ENCODE measurements at places on chromosomes 4 and X.

GRCh38 chr4:53714236-53715140, 123.2 kb upstream of the LNX1 start:
- DNase-seq = no peak

- no peak for DNase-seq
Observed at GRCh38 chrX:11451151-11451550, 157.9 kb downstream of the AMELX start.

DNA sequence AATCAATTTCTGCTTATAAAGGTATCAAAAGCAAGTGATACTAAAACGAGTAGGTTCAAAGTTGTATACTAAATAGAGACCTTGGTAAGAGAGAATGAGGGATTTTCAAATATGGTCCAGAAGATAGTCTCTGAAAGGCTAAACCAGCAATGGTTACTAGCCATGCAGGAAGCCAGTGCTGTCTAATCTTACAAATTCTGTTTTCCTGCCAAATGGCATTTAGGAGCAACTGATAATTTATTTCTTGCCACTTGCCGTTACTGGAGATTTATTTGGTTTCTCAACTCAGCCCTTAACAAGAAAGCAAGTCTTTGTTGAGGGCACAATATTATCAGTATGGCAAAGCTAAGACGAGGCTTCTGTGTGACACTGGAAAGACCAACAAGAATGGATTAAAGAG, 47.2 kb downstream of the MAP7D3 start:
- DNase-seq = no peak

DNA sequence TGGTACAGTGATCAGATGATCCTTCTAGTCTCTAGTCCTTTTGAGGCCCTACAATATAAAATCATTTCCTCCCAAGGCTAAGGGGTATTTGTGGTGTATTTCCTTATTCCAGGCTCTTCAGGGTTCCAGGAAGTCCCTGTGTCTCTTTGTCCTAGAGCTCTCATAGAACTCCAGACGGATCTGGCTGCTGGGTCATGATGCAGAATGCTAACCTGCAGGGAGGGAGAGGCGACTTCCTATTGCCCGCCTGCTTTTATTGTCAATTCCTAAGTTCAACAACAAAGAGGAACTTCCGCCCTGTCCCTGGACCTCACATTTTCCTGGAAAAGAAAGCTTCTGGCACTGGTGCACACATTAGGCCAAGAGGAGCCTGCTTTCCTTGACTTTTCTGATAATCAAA, 45.9 kb upstream of the ZNF827 start:
- no peak for DNase-seq

GRCh38 chrX:63889001-63889400, 104.0 kb upstream of the ARHGEF9 start:
- no peak for DNase-seq

- DNase-seq = no peak
Observed at GRCh38 chrX:111823128-111823527, 52.9 kb upstream of the TRPC5OS start.

GRCh38 chr4:47213539-47213938, 182.2 kb downstream of the GABRB1 start:
- peak; percentile 62 for DNase-seq

GRCh38 chr4:129278868-129279267, 182.9 kb downstream of the C4orf33 start:
- DNase-seq = no peak

- no peak for DNase-seq
Observed at GRCh38 chrX:28888416-28888815, 301.2 kb downstream of the IL1RAPL1 start.

- DNase-seq = peak; percentile 33
Observed at GRCh38 chrX:103423955-103424638, 47.8 kb downstream of the BEX3 start.

DNA sequence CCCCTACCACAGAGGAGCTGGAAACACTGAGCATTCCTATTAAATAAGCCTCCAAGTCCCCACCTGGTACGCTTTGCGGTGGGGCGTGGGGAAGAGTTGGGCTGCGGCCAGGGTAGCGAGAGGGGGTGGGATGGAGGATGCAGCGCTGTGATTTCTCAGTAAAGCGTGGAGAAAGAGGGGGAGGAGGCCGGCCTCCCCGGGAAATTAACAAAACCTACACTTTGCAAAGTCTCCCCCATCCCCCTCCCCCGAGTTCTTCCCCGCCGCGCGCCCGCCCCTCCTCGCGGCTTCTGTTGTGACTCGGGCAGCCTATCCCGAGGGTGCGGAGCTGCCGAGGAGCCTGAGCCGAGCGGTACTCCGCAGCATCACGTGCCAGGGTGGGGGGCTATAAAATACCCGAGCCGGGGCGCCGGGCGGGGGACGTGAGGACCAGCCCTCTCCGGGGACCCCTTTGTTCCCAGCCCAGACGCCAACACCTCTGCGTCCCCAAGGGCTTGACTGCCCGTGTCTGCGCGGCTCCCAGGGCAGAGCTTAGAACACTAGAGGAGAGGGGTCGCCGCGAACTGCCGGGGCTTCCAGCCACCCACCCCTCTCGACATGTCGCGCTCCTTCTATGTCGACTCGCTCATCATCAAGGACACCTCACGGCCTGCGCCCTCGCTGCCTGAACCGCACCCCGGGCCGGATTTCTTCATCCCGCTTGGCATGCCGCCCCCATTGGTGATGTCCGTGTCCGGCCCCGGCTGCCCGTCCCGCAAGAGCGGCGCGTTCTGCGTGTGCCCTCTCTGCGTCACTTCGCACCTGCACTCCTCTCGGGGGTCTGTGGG, at the start of gene GSX2:
GSX2 (plus strand) TSS at position 416 of the 827 bp plus-strand sequence; CDS start at position 598, 182 bp downstream.
- DNase-seq = no peak

DNA sequence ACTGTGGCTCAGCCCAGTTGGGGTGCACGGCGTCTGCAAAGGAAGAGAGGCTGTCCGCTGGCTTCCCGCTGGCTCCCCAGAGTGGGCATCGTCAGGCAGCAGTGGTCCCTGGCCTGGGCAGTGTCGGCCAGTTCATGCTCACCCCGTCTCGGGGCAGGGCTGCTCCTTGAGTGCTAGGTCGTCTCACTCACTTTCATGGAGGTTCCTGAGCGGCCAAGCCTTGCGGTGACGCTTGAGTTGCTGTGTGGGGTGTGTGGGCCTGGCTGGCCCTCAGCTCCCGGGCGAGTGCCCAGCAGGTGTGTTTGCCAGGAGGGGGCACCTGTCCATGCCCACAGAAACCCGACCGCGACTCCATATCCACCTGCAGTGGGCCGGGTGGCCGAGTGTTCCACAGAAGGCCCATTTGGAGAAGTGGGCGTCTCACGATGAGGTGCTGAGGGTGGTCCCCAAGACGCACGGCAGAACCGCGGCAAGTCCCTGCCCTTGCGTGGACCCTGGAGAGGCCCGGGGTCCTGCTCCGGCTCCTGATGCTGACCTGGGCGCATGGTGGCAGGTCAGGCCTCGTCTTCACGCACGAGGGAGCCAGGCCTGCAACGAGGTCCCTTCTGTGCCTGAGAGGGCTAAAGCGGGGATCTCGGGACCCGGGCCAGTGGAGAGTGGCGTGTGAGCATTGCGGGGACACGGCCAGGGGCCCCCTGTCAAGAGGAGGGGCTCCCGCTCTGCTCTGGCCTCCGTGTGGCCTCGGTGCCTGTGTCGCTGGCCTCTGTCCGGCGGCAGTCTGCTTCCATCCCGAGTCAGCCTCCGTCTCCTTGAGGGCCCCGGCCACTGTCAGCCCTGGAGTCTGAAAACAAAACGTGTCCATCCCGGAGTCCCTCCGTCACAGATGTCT, 18.5 kb upstream of the UVSSA start:
- no peak for DNase-seq

DNA sequence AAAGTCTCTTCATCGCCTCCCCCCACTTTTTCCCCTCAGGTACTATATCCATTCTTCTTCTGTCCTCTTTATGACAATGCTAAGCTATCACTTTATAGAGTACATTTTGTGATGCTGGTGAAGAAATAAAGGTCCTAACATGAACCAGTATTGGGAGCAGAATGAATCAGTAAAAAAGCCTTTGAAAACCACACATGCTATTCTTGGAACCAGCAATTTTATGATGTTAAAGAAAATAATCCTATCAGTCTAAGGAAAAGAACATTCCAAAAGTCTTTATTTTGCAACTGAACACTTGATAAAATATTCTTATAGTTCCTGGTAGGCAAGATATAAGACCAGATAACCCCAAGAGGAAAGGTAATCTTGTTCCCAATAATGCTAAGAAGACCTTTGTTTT, 107.8 kb upstream of the MCF2 start:
- DNase-seq = no peak

All from pons (tissue), 1 donor.